Stimulated activated CD4-positive, alpha-beta T cell treated with anti-CD3 and anti-CD28 coated beads, Interleukin-4, amount 100 ng/mL, for 1 hour (primary cell): ENCODE measurements at places on chromosomes 2 and 18.

DNA sequence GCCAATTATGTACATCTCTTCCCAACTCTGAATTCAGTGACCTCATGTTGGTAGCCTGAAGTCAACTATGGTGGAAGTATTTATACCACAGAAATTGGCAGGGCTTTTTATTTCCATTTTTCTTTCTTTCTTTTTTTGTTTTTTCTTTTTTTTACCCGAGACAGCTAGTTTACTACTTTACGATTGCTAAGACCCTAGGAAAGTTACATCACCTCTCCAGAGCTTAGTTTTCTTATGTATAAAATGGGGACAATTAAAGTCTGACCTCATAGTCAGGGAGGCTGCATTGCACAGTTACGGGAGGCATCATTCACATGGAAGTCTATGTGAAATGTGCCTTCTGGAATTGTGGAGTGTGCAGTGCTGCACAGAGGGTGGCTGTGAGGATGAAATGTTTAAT is 194.3 kb downstream of the MTX2 start:
- no peak for DNase-seq

- no peak for DNase-seq
Measured at GRCh38 chr2:238848691-238848975, 748 bp downstream of the TWIST2 start.

GRCh38 chr2:42957109-42957860 is 164.9 kb upstream of the HAAO start:
- no peak for DNase-seq

GRCh38 chr18:6406910-6407470 is 7.7 kb downstream of the L3MBTL4 start:
- no peak for DNase-seq

- DNase-seq = no peak
Measured at GRCh38 chr2:199509403-199509802, 51.7 kb upstream of the SATB2 start.

GRCh38 chr2:46267616-46268015 is 29.6 kb upstream of the EPAS1 start:
- DNase-seq = no peak

GRCh38 chr2:68237404-68237803 is 14.9 kb downstream of the PPP3R1 start:
- DNase-seq = no peak

- no peak for DNase-seq
Measured at GRCh38 chr2:71790226-71791060, 337.1 kb downstream of the DYSF start.

DNA sequence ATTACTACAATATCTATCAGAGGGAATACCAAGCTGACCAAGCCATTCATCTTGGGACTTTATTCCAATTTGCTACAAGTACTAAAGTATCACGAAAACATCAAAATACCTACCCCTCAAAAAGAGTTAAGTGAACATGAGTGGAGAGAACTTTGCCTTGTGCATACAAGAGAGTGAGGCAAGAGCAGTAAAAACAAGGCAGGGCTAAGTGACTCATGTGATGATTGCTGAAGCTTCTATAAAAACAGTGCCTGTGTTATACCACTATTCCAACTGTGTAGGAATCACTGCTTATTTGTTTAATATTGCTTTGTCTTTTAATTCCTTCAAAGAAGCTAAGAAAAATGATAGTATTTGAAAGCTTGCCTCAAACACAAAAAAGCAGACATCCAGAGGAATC is 61.2 kb downstream of the FARSB start:
- no peak for DNase-seq

DNA sequence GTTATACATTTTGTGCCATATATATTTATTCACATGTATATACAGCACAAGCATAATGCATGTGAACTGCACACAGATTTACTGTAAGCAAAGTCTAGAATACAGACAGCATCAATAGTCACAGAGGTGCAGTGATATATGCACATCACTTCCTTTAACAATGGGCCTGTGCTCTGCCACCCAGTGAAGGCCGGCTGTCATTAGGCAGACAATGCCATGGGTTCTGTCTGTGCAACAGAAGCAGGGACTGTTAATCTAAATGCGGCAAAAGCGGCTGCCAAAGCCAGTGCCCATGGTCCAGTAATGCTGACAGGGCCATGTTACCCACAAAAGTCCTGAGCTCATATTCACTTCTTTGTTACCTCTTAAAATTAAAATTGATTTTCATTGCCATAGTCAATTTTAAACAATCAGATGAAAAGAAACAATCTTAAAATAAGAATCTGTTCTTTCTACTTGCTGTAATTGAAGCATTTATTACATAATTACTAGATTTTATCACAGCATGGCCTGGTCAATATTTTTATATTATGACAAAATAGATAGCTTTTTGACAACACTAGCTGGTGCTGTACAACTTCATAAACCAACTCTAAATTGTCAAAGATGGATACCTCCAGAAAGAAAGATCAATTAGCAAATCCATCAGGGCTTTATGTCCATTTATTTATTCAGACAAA is 232.0 kb downstream of the STK39 start:
- DNase-seq = no peak

DNA sequence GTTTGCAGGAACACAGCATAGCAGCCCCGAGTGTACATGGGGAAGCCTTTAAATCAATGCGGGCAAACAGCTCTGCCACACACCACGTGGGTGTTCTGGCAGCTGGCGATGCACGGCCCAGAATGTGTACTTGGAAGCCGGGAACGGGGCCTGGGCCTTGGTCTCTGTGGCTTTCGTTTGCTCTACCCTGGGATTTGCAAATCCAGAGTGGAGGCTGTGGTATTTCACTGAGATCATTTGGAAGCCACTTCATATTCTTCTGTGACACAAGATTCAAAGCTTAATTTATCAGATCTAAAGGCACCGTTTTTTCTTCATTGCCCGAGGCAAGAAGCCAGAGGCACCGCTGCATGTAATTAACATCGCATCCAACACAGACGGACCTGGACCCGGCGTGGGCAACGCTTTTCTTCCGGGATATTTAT is 246.3 kb upstream of the MYT1L start:
- no peak for DNase-seq

DNA sequence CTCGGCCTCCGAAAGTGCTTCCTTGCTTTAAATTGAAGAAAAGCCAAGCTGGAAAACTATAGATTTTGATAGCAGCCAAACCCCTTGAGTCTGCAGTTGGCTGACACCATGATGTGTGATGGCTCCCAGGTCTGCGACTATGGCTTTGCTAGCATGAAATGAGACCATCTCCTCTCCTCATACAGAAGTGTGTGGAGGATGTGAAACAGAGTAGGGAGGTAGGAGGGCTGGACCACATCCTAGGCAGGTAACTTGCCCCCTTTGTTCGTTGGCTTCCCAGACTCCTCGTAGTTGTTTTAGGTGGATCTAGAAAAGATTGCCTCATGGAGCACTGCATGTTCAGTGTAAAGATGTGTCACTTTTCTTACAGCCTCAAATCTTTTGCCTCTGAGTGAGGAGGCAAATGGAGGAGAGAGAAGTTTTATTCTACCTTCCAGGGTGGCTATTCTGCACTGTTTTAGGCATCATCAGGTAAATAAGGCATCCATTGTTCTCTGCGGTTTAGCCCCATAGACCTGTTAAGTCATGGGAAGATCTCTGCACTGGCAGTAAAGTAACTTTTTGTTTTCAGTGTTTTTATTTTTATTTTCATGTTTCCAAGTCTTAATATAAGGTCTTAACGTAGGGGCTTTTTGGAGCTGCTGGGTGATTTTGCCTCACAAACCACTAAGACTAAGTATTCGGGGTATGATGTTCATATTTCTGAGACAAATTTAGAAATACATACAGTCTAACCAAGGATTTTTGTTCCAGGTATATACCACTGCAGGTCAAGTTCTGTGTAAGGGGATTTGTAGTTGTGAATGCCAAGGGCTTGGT is 40.1 kb downstream of the MGAT5 start:
- DNase-seq = no peak

DNA sequence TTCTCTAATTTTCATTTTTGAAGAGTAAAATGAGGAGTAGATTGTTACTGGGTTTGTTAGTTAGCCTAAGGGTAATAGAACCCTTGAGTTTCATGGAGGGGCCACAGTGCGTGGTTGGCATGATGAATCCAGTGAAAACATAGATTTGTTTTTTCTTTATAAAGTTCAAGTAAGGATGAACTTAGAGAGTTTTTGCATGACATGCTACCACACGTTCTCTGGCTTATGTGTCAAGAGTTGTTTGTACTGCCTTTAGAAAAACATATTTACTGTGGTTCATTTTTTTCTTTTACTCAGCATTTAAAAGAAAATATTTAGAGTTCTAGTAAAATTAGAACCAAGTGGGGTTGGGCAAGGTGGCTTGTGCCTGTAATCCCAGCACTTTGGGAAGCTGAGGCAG is 21.8 kb downstream of the RBM44 start:
- no peak for DNase-seq

DNA sequence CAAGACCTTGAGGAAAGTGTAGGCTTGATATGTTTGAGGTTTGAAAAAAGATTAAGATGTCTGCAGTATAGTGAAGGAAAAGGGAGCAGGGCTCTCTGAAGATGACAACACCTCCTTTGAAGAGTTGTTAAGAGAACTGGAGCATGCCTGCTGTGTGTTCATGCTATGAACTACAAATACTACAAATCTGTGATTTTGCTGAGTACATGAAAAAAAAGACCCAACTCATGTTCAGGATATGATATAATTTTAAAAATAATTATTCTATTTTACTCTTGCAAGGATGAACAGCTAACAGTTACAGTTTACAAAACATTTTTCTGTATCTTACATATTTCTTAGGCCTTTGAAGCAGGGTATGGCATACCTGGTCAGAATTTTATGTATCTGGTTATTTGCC is 305.4 kb upstream of the CWC22 start:
- DNase-seq = no peak

- no peak for DNase-seq
Measured at GRCh38 chr2:20092226-20092900, 40.9 kb upstream of the LAPTM4A start.

- DNase-seq = no peak
Measured at GRCh38 chr2:102359527-102359926, 3.9 kb downstream of the IL18R1 start.

DNA sequence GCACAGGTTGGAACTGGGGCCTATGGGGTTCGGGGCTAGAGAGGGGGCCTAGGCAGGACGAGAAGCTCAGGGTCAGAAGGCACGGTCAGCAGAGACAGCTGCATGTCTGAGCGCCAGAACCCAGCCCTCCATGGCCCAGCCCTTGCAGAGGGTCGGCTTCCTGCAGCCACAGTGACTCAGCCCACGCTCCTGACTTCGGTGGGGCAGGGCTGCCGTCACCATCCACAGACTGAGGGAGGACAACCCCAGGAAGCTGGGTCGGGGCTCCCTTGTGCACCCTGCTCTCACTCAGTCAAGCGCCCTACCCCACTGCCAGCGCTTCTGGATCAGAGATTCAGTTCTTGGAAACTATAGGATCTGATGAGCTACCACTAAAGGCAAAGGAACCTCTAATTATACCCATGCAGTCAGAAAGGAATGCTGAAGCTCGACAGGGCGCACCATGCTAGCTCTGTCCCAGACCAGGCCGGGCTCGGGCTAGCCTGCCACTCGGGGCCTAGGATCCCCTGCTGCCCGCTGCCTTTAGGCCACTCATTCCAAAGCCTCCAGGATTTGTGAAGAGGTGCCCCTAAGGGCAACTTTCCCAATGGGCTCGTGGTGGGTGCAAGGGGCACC is 3.0 kb downstream of the ACTR1B start:
- no peak for DNase-seq

GRCh38 chr2:27808984-27809383 is 37.5 kb downstream of the MRPL33 start:
- DNase-seq = no peak

- DNase-seq = no peak
Measured at GRCh38 chr2:176182671-176183070, 5.8 kb upstream of the HOXD1 start.
